Small intestine (tissue), 16 donors: ENCODE measurements at places on chromosomes 2 and 18. TPM values are rescaled to one million over a fixed set of nuclear protein-coding genes. Genes with fewer than 3 reads are reported as not detected.

DNA sequence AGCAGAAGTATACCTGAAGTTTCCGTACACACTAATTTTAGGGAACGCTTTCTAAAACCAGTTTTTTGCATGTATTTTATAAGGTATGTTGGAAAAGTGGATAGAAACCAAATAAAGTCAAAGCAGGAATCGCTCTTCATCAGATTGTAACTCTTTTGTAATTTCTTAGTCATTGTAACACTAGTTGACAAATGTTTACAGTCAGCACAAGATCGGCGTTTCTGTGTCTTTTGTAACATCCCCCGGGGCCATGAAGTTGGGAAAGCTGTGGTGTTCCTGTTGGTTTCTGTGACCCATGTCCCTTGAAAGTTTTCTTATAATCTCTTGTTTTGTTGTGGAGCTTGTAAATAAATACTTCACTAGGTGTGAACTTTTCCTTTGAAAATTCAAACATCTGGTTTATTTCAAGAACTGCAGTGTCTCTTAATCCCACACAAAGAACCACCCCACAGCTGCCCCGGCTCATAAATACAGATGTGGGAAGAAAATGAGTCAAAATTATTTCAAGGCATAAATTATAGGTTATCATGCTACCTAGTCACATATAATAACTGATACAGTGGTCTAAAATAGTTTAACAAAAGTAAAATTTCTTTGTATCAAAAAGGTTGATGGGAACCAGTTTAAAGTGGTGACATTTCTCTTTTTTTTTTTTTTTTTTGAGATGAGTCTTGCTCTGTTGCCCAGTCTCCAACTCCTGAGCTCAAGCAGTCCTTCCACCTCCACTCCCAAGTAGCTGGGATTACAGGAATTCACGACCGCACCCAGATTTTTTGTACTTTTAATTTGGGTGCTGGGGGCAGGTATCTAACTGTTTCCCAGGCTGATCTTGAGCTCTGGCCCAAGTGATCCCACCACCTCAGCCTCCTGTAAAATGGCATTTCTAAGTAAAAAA, 751 bp upstream of the NMI start:
- peaks cover 6% of the 10 kb centered on the region for H3K4me1 ChIP-seq
- peak overlapping the region; percentile 81 for H3K4me3 ChIP-seq
- H3K27ac ChIP-seq: peak overlapping the region; percentile 97
- H3K36me3 ChIP-seq: no peaks in the 10 kb centered on the region
- no peaks in the 10 kb centered on the region for H3K27me3 ChIP-seq

- no peaks in the 10 kb centered on the region for H3K4me1 ChIP-seq
- no peak overlapping the region for H3K27ac ChIP-seq
- H3K27me3 ChIP-seq: no peaks in the 10 kb centered on the region
Observed at GRCh38 chr2:58515827-58516573, 274.9 kb upstream of the FANCL start.

- no peak for DNase-seq
- no peaks in the 10 kb centered on the region for H3K4me1 ChIP-seq
- H3K27me3 ChIP-seq: no peaks in the 10 kb centered on the region
- H3K36me3 ChIP-seq: no peaks in the 10 kb centered on the region
- no peak overlapping the region for H3K27ac ChIP-seq
- no peak overlapping the region for H3K4me3 ChIP-seq
Observed at GRCh38 chr2:128605421-128605820, 286.8 kb upstream of the HS6ST1 start.

- no peaks in the 10 kb centered on the region for H3K36me3 ChIP-seq
- no peak overlapping the region for H3K4me3 ChIP-seq
- H3K4me1 ChIP-seq: no peaks in the 10 kb centered on the region
- H3K27ac ChIP-seq: no peak overlapping the region
- no peaks in the 10 kb centered on the region for H3K27me3 ChIP-seq
- DNase-seq: no peak
Observed at GRCh38 chr2:77538031-77538430, 15.9 kb upstream of the LRRTM4 start.

The LRRC30 gene
- not detected for polyA plus RNA-seq

- H3K27me3 ChIP-seq: no peaks in the 10 kb centered on the region
- no peak overlapping the region for H3K4me3 ChIP-seq
- H3K4me1 ChIP-seq: no peaks in the 10 kb centered on the region
- no peak for DNase-seq
Observed at GRCh38 chr2:78676921-78677696, 348.4 kb upstream of the REG3G start.

The IL36G gene
- not detected for polyA plus RNA-seq

The SLC9A4 gene
- not detected for polyA plus RNA-seq

DNA sequence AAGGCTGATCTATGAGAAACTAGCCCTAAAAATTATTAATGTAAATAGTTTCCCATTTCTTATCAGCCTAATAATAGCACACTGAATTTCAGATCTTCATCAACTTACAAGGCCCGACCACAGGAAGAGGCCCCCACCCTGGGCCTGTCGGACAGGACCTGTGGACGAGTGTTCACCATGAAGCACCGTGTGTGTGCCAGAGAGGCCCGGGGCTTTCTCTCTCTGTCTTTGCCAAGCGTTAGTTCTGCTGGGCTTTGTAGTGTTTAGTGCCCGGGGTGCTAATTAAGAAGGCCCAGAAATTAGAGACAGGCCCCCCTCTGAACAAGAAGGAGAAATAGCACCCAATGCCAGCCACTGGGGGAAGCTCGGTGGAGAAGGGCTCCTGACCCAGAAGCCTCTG, 265.7 kb downstream of the TWIST2 start:
- H3K4me3 ChIP-seq: no peak overlapping the region
- no peak overlapping the region for H3K27ac ChIP-seq
- DNase-seq: no peak
- H3K27me3 ChIP-seq: no peaks in the 10 kb centered on the region
- H3K36me3 ChIP-seq: peaks cover 6% of the 10 kb centered on the region

- H3K27me3 ChIP-seq: peaks cover 4% of the 10 kb centered on the region
- peak; percentile 25 for DNase-seq
- peaks cover 1% of the 10 kb centered on the region for H3K4me1 ChIP-seq
- no peaks in the 10 kb centered on the region for H3K36me3 ChIP-seq
- peak overlapping the region; percentile 29 for H3K4me3 ChIP-seq
Observed at GRCh38 chr18:79393181-79393634, 2.5 kb upstream of the NFATC1 start.

GRCh38 chr2:151357359-151357758, at the start of gene TNFAIP6:
Gene TNFAIP6 (plus strand): TSS chr2:151357592. CDS start chr2:151357667, 75 bp downstream.
- no peak for DNase-seq
- H3K4me1 ChIP-seq: no peaks in the 10 kb centered on the region
- H3K27me3 ChIP-seq: no peaks in the 10 kb centered on the region
- H3K36me3 ChIP-seq: no peaks in the 10 kb centered on the region

GRCh38 chr2:239499726-239500573, 99.1 kb upstream of the HDAC4 start:
- no peaks in the 10 kb centered on the region for H3K36me3 ChIP-seq
- no peak for DNase-seq
- H3K4me1 ChIP-seq: peaks cover under 1% of the 10 kb centered on the region
- H3K27ac ChIP-seq: no peak overlapping the region
- no peak overlapping the region for H3K4me3 ChIP-seq
- H3K27me3 ChIP-seq: no peaks in the 10 kb centered on the region

- peak; percentile 31 for DNase-seq
- peak overlapping the region; percentile 85 for H3K27ac ChIP-seq
- H3K4me3 ChIP-seq: peak overlapping the region; percentile 46
- no peaks in the 10 kb centered on the region for H3K36me3 ChIP-seq
- no peaks in the 10 kb centered on the region for H3K27me3 ChIP-seq
- H3K4me1 ChIP-seq: peaks cover 51% of the 10 kb centered on the region
Observed at GRCh38 chr2:132417430-132418035, 928 bp downstream of the GPR39 start.

DNA sequence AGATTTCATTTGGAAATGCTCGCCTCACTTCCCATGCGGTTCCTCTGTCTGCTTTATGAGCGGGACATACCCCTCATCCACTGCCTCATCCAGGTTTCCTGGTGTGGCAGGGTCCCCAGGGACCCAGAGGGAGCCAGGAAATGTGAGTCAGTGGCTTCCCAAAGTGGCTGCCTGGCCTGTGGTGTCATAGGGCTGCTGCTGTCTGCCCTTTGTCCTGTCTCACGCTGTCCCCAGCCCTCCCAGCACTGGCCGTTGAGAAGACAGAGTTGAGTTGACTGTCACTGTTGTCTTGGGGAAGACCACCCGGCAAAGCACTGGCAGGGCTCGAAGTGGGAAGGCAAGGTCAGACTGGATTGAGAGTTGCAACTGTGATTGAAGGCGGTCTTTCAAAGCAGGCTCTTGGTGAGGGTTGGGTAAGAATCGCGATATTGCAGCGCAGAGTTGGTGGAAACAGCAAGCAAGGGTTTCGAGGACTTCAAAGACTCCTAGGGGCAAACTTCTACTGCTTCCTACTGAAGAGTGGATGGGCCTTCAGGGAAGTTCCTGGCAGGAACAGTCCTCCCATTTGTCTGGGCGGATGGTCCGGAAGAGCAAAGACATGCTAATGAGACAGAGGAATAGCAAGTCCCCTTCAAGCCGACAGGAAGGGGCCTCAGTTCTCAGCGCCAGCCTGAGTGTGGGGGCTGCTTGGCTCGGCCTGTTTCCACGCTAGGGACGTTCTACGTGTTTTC, 33.9 kb downstream of the RAB31 start:
- peak overlapping the region; percentile 83 for H3K27ac ChIP-seq
- H3K4me3 ChIP-seq: no peak overlapping the region
- peaks cover 3% of the 10 kb centered on the region for H3K36me3 ChIP-seq
- no peaks in the 10 kb centered on the region for H3K27me3 ChIP-seq
- H3K4me1 ChIP-seq: peaks cover 10% of the 10 kb centered on the region

- H3K27me3 ChIP-seq: no peaks in the 10 kb centered on the region
- H3K27ac ChIP-seq: peak overlapping the region; percentile 67
- no peak overlapping the region for H3K4me3 ChIP-seq
Observed at GRCh38 chr18:2589345-2590068, 18.1 kb downstream of the NDC80 start.

GRCh38 chr2:23312996-23313606, 71.9 kb upstream of the KLHL29 start:
- H3K36me3 ChIP-seq: no peaks in the 10 kb centered on the region
- no peaks in the 10 kb centered on the region for H3K27me3 ChIP-seq
- no peak overlapping the region for H3K4me3 ChIP-seq

The FBLN7 gene
- not detected for polyA plus RNA-seq

The HNMT gene
- polyA plus RNA-seq: 26.2 TPM

- no peaks in the 10 kb centered on the region for H3K27me3 ChIP-seq
- no peaks in the 10 kb centered on the region for H3K4me1 ChIP-seq
Observed at GRCh38 chr2:36477746-36478145, 120.2 kb downstream of the FEZ2 start.

The THADA gene
- polyA plus RNA-seq: 12.7 TPM

The GALNT3 gene
- 37.8 TPM for polyA plus RNA-seq

DNA sequence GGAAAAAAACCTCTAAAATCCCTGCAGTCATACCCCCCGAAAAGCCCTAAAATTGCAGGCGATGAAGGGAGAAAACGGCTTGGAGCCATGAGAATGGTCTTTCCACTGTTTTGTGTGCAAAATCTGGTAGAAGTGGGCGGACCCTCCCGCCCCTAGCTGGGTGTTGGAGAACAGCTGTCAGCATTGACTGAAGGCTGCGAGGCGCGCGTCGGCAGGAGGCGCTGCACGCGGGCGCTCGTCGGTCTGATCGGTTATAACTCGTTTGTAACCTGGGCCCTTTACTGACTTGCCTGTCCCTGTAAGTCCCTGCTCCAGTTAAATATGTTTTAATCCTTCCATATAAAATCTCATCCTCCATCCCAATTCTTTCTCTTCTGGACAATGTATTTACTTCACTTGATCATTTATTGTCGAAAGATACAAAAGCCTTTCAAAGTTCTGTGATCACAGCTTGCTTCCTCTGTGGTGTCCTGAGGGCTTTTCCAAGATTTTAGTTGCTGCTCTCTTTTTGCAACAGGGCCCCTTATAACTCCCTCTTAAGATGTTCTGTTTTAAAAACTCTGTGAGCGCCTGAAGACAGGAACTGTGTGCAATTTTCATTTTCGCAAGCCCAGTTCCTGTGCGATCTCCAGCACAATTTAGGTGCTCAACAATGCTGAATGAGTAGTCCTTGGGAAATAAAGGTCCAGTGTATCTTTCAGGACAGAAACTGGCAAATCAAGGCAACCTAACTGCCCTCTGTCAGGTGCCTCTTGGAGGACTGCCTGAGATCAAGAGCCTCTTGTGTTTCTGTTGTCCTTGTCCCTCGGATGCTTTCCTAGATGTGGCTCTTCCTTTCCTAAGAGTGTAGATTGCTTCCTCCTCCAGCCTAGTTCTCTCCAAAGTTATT, 918 bp upstream of the HNRNPLL start:
- H3K4me1 ChIP-seq: peaks cover 2% of the 10 kb centered on the region
- peak overlapping the region; percentile 99 for H3K4me3 ChIP-seq
- peak; percentile 92 for DNase-seq
- H3K27ac ChIP-seq: peak overlapping the region; percentile 97
- H3K36me3 ChIP-seq: no peaks in the 10 kb centered on the region

The NOL4 gene
- 0.21 TPM for polyA plus RNA-seq

- DNase-seq: no peak
- H3K4me3 ChIP-seq: no peak overlapping the region
- no peak overlapping the region for H3K27ac ChIP-seq
Observed at GRCh38 chr18:69758458-69758857, 189.2 kb downstream of the CD226 start.

DNA sequence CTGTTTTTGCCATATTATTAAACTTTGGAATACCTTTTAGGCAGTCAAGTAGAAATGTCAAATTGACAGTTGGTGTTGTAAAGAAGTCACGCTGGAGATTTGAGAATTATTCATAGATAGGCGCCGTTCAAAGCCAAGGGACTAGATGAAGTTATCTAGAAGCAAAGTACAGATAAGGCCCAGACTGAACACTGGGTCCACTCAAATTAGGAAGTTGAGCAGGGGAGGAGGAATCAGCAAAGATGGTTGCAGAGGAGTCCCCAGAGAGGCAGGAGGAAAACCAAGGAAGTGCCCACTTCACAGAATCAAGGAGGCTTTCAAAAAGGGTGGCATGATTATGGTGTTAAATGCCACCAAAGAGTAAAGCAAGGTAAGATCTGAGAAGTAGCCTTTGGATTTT, 9.6 kb upstream of the ALS2 start:
- no peaks in the 10 kb centered on the region for H3K36me3 ChIP-seq
- no peaks in the 10 kb centered on the region for H3K27me3 ChIP-seq
- no peak overlapping the region for H3K27ac ChIP-seq
- no peak for DNase-seq
- H3K4me3 ChIP-seq: no peak overlapping the region
- no peaks in the 10 kb centered on the region for H3K4me1 ChIP-seq

DNA sequence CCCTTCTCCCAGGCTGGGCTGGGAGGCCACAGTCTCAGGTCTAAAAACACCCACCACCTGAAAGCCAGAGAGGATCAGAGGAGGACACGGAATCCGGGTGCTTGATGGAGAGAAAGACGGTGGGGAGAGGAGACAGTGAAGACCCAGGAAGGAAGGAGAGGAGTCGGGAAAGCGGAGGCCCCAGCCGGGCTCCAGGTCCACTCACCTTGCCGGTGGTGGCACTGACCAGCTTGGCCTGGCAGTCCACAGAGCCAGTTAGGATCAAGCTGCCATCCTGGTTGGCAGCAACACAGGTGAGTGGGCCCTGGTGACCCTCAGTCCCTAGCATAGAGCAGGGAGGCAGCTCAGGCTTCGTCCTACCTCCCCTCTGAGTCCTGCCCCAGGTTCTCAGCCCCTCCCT, 4.3 kb downstream of the AAMP start:
- no peaks in the 10 kb centered on the region for H3K36me3 ChIP-seq
- peaks cover 13% of the 10 kb centered on the region for H3K4me1 ChIP-seq
- no peak overlapping the region for H3K4me3 ChIP-seq
- no peak overlapping the region for H3K27ac ChIP-seq
- H3K27me3 ChIP-seq: no peaks in the 10 kb centered on the region

GRCh38 chr2:15160201-15160991, 400.7 kb downstream of the NBAS start:
- H3K27ac ChIP-seq: no peak overlapping the region
- no peaks in the 10 kb centered on the region for H3K4me1 ChIP-seq
- H3K27me3 ChIP-seq: no peaks in the 10 kb centered on the region

The DIPK1C gene
- polyA plus RNA-seq: not detected
